Hematopoietic multipotent progenitor cell (in vitro differentiated cells): ENCODE measurements at places on chromosomes 16 and 17. TPM values are rescaled to one million over a fixed set of nuclear protein-coding genes. Genes with fewer than 3 reads are reported as not detected.

HS3ST3B1 gene
- total RNA-seq, result 4.6 TPM

NPTX1 gene
- total RNA-seq, result under 0.01 TPM

DNA sequence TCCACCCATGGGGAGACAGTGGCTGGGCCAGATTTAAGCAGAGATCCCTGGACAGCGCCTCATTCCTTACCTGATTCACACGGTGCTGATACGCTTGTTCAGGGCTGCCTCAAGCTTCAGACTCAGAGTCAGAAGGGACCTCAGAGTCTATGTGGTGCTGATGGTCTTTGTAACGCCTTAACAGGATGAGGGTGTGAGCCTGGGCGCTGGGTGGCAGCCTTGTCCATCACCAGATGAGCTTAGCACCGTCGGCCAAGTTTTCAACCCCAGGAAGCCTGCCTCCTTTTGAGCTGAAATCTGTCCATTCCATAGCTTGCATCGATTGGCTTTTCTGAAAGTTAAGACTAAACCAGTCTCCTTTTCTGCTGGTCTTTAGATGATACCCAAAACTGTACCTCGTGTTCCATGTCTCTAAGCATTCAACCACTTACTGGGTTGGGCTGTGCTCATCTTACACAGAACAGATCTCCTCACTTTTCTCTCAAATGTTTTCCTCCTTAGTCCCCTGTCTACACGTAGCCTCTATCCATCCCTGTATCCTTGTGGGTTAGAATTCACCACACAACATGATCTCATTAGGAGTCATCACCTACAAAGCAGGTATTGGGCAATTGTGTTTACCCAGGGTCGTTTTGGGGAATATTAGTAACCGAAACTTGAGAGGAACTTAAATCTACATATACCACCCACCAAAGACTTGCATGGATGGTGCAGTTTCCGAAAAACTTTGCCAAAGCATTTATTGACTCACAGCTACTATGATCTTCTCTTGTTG, 573.4 kb downstream of the CDH13 start:
- DNase-seq, result no peak

DNA sequence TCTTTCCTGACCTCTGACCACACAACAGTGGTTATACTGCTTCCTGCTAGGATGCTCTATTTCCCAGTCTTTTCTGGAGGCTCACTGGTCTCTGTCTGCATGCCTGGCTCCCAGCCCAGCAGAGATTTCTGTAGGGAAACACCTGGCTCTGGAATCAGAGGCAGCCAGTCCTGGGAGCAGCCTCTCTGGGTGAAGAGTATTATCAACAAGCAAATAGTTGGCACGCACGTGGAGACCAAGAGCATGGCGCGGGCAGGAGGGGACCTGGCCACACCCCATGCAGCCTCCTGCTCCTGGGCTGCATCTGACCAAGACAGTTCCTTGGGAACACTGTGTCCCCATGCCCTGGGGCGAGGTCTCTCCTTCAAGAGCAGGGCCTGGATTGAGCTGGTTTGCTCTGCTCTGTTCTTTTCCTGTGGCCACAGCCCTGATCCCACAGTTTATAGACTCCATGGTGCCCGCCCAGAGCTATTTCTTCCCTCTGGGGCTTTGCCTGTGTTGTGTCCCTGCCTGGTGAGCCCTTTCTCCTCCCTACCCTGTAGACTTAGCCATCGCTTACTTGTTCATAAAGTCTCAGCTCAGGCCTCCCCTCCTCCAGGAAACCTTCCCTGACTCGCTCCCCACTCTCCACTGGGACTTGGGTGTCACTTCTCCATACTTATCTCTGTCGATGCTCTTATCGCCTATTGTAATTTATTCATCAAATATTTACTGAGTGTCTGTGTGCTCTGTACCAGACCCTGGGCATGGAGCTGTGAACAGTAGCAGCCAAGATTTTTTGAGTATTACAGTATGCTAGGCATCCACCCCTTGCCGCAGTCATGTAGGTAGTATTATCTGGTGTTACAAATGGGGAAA, 60.6 kb downstream of the SCNN1B start:
- no peak for DNase-seq

GRCh38 chr16:55513616-55514015, 4.7 kb downstream of the LPCAT2 start:
- no peak for DNase-seq

TLCD3B gene
- 0.54 TPM for total RNA-seq

GRIN2C gene
- 0.27 TPM for total RNA-seq

- peak; percentile 64 for DNase-seq
Observed at GRCh38 chr16:80527297-80527696, 13.5 kb upstream of the DYNLRB2 start.

TMEM204 gene
- 14.8 TPM for total RNA-seq

COX11 gene
- total RNA-seq, result 74.3 TPM

- no peak for DNase-seq
Observed at GRCh38 chr17:1036171-1036844, 39.4 kb downstream of the TIMM22 start.

DNA sequence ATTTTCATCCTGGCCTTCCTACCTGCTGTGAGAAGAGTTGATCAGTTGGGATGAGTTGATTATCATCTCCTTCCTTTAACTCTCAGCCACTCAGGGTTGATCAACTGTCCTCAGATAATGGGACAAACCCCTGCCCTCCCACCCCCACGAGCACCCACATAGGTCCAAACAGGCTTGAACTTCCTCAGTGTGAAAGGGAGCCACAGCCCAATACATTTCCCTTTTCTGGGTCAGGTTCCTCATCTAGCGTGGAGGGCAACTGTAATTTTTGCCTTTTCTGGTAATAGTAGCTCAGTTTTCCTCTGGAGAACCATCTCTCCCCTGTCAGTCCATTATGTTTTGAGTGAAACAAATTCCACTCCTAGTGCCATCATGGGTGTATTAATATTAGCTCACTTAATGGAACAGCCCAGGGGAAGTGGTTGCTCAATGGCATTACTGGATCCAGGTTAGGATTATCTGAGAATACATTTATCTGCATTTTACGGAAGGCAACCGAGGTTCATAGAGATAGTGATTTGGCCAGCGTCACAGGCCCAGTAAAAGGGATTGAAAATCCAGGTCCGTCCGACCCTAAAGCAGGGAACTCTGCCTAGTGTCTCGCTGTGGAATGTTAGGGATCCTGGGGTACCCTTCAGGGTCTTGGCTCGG, 476 bp upstream of the LPCAT2 start:
- no peak for DNase-seq

NPIPA7 gene
- total RNA-seq, result 0.27 TPM

DNA sequence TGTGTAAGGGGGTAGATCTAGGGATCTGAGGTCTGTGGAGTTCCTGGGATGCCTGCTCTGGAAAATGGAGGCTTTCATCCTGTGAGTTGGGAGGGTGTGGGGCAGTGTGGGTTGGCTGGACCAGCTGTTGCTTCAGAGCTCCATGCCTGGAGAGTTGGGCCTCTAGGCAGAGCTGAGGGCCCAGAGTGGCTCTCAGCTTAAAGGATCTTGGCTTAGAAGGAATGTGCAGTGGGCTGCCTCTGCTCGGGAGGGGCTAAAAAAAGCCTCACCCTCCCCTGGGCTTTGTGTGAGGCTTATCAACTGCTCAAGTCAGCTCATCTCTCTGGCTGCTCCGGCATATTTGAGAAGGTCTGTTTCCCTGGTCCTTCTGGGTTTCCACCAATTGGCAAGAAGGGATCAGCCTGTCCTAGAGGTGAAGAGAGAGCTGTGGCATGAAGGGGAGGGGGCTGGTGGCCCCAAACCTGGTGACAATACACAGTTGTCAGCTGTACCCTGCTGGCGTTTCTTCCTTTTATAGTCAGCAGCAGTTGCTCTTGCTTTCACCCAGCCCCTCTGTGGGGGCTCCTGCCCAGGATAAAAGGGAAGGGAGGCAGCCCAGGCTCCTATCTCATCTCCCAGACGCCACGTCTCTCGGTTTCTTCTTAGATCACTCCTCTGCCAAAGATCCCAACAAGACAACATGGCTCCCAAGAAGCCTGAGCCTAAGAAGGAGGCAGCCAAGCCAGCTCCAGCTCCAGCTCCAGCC, at the start of gene MYL4:
MYL4 (plus strand) TSS at position 605 of the 745 bp plus-strand sequence; CDS start at position 680, 75 bp downstream.
- no peak for DNase-seq

- no peak for DNase-seq
Observed at GRCh38 chr17:16243801-16244567, 27.0 kb downstream of the PIGL start.

DNA sequence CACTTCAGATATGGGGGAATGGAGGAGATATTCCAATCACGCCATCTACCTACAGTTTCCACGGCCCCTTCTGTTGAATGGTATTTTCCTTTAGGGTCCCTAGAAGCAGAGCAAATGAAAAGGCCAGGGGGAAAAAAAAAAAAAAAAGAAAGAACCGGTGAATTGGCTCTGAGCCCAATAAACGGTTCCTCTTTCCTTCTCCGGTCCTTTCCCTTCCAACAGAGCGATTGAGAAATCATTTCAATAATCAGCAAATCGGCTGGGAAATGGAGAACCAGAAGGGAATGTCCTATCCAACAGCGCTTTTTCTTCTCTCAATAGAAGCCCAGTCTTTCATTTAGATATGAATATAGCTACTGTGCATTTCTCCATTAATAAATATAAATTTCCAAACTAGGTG, 26.8 kb upstream of the HOXB13 start:
- peak; percentile 59 for DNase-seq
